Frontal cortex (tissue), 4 donors: ENCODE measurements at places on chromosomes 1 and 21. TPM values are rescaled to one million over a fixed set of nuclear protein-coding genes. Genes with fewer than 3 reads are reported as not detected.

Gene LENEP
- 1.2 TPM for total RNA-seq

Gene GJC2
- 0.82 TPM for total RNA-seq

Gene RAP1GAP
- 18.8 TPM for total RNA-seq

Gene UMODL1
- not detected for total RNA-seq

Gene WLS
- 28.1 TPM for total RNA-seq

Gene CITED4
- total RNA-seq: under 0.01 TPM

Gene RCSD1
- 4.5 TPM for total RNA-seq

Gene EEIG2
- total RNA-seq: 56.7 TPM

Gene NPPB
- 0.41 TPM for total RNA-seq

Gene PGLYRP4
- not detected for total RNA-seq

Gene SMPDL3B
- 0.82 TPM for total RNA-seq

Gene TRIM46
- 21.2 TPM for total RNA-seq

Gene OR2T35
- total RNA-seq: under 0.01 TPM

Gene NSL1
- 60.3 TPM for total RNA-seq

Gene EVA1C
- total RNA-seq: 2.4 TPM

Gene FAM72B
- total RNA-seq: 0.82 TPM

Gene RSPO1
- not detected for total RNA-seq

Gene DNTTIP2
- total RNA-seq: 20.8 TPM

Gene SLAMF6
- under 0.01 TPM for total RNA-seq

Gene RHBDL2
- total RNA-seq: 0.41 TPM

Gene DIO1
- total RNA-seq: not detected

Gene ANKRD65
- 1.2 TPM for total RNA-seq

Gene B4GALT2
- total RNA-seq: 119 TPM

Gene AIM2
- 22.8 TPM for total RNA-seq

Gene SERPINC1
- not detected for total RNA-seq

Gene E2F2
- total RNA-seq: 1.2 TPM

Gene RAB42
- 1.2 TPM for total RNA-seq

Gene CELA2A
- not detected for total RNA-seq

Gene SHISAL2A
- not detected for total RNA-seq

Gene PTGER3
- total RNA-seq: 2.4 TPM

Gene LAMC2
- 2.0 TPM for total RNA-seq

Gene LCE1A
- not detected for total RNA-seq

Gene MTARC2
- 7.3 TPM for total RNA-seq

Gene XKR8
- total RNA-seq: 2.4 TPM

Gene NADK
- 23.2 TPM for total RNA-seq

Gene LEMD1
- 2.4 TPM for total RNA-seq
